ENCODE measurements at places on chromosomes 5 and 9.

GRCh38 chr5:140295414-140295813, 7.5 kb downstream of the PFDN1 start:
- peak; percentile 55 for DNase-seq

DNA sequence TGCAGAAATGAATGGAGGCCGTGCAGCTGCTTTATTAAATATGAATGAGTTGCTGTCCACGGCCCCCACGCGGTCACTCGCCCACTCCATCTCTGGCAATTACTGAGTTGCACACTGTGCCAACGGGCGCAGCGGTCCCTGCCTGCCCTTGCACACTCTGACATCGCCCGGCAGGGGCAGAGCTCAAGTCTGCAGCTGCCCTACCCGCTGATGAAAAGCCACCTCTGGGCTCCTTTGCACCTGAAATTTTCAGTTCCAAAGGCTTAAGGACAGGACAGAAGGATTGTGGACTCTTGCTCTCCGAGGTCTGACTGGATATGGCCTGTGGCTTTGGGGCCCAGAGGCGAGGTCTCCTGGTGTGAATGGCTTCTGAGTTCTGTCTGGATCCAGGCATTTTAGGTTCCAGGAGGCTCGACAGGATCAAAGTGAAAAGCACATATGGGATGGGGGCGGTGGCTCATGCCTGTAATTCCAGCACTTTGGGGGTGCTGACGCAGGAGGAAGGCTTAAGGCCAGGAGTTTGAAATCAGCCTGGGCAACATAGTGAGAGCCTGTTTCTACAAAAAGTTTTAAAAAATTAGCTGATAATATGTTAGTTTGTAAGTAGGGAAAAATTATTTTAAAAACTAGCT, 201.8 kb downstream of the PAX5 start:
- DNase-seq, result no peak

DNA sequence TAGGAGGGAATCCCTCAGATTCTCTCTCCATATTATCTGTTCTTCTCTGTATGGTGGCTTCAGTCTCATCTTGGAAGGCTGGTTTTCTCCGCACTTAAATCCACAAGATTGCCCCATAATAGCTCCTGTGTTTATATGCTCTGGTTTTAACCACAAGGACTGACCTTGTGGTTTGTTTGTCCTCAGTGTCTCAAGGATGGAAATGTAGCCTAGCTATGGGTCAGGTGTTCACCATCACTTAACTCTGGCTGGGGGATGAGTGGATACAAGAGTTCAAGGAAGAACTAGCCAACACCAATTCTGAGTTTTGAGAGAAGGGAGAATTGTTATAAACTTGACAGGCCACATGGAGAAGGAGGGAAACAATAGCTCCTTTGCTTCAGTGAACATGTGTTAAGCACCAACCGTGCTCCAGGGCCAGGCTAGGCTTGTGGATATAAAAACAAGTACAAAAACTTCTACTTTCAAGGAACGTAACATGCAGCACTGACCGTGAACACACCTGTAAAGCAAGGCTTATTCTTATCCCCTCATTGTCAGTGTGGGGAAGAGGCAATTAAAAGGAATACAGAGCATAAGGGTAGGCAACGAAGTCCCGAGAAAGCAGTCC, 75.6 kb upstream of the VLDLR start:
- DNase-seq, result no peak

GRCh38 chr5:147918899-147919298, 12.6 kb upstream of the C5orf46 start:
- peak; percentile 18 for DNase-seq

GRCh38 chr5:2739360-2740050, 12.0 kb downstream of the IRX2 start:
- DNase-seq, result no peak

DNA sequence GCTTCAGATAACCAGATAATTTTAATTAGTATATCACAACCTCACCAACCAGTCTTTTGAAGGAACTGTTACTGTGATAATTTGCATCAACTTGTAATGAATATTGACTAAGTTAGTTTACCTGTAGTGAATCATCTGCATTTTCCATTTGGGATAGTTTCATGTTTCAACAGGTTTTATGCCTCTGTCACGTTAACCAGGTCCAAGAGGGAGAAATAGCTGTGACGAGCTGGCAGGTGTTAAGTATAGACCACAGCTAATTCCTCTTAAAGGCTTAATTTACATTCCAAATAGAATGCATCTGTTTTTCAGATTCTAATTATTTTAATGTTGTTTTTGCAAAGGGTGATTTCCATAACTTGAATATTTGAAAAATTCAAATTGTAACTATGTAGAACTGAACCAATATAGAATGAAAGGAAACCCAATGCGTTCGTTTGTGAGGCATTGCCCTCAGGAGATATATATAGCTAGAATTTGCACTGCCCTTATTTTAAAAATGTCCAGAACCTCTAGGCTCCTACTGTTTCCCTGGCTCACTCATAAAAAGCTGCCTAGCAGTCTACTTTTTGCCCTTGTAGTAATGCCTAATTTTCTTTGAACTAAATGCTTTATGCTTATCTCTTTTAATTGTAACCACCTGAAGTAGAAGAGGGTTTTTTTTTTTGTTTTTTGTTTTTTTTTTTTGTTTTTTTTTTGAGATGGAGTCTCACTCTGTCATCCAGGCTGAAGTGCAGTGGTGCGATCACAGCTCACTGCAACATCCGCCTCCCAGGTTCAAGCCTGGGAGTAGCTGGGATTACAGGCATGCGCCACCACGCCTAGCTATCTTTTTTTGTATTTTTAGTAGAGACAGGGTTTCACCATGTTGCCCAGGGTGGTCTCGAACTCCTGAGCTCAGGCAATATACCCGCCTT, 270.5 kb downstream of the SMARCA2 start:
- peak; percentile 14 for DNase-seq

GRCh38 chr5:151683986-151684588, 2.6 kb downstream of the SPARC start:
- no peak for DNase-seq

DNA sequence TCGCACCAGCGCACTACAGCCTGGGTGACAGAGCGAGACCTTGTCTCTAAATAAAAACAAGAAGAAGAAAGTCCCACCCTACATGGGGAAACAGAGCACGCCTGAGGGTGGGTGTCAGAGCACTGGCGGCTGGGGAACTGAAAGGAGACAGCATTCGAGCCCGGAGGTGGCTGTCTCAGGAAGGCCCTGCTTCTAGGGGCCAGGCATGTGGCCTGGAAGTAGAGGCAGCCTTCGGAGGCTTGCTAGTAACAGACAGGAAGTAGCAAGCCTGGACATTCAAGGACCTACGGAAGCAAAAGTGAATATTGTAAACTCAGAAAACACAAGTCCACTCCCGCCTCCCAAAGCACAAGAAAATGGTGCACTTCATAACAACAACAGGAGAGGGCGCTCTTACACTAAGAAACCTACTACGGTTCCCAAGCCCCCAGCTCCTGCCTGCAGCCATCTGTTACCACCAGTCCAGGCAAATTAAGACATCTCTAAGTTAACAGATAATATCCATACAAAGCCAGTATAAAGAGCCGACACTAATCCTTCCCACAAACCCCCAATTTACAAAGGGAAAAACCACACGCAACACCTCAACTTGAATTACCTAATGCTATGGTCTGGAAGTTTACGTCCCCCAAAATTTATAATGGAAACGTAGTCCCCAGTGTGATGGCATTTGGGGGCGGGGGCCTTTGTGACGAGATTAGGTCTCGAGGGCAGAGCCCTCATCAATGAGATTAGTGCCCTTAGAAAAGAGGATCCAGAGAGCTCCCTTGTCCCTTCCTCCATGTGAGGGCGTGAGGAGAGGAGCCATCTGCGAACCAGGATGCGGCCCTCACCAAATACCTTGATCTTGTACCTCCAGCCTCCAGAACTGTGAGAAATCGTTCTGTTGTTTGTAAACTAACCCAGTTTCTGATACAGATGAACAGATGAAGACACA, 7.7 kb downstream of the RASGEF1C start:
- peak; percentile 74 for DNase-seq

GRCh38 chr9:106421772-106422171, 441.2 kb upstream of the ZNF462 start:
- peak; percentile 34 for DNase-seq

DNA sequence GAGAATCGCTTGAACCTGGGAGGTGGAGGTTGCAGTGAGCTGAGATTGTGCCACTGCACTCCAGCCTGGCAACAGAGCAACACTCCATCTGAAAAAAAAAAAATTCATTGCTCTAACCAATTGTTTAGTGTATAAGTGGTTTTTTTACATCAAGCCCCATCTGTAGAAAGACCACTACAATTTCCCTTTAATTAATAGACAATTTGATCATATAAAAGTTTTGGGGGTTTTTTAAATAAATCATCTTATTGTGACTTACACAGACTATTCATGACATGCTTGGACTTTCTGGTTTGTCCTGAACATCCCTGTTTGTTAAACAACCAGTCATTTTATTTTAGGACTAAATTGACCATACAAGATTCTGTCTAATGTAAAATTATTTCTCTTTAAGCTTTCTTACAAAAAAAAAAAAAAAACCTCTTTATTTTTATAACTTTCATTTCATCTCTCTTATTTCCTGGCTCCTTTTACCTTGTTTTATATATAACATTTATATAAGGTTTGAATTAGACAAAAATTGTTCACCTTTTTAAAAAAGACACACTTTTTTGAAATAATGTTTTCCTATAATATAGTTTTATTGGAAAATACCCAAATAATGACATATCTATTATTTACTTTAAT, 9.8 kb upstream of the FANCC start:
- DNase-seq, result no peak

DNA sequence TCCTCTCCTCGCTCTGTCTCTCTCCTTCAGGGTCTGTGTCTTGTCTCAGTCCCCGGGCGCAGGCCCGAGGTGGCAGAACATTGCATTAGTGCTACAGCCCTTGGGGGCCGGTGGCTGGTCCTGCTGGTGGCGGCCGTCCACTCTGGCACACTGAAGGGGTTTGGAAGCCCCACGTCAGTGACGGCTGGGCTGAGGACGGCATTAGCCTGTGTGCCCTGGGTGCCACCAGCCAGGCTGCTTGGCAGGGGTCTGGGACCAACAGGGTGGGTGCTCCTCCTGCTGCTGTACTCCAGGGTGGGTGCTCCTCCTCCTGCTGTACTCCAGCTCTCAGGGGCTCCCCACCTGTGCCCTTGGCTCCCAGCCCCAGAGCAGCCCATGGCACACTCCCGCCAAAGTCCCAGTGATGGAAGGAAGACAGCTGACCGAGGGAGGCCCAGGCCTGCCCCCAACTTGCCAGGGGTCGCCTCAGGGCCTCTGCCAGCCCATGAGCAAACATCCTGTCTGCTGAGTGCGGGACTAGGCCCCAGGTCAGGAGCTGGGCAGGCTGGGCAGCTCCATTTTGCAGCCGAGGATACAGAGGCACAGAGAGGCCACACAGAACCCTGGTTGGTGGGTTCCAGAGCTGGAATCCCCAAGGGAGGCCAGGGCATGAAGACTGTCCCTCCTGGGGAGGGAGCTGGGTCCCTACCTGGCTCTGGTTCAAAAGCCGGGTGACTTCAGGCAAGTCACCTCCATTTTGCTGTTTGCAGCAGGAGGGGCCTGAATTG, 27.3 kb downstream of the SARDH start:
- no peak for DNase-seq

- DNase-seq, result peak; percentile 51
Measured at GRCh38 chr9:16230731-16231130, 639.7 kb downstream of the BNC2 start.

DNA sequence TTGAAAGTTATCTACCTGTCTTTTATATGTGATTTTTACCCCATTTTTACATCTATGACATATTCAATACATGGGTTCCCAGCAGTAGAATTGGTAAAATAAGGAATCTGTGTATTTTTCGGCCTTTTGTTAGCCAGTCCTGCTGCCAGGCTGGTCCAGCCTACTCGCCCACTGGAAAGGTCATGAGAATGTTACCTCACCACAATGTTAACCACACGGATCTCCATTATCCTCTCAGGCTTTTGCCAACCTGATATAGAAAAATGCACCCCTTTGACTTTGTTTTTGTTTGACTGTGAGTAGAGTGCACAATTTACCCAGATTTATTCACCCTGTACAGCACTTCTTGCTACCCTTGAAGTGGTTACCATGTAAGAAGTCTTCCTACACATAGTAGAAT, 167.2 kb downstream of the CTNND2 start:
- no peak for DNase-seq

- peak; percentile 91 for DNase-seq
Measured at GRCh38 chr5:154757814-154758406, 2.7 kb downstream of the LARP1 start.

- no peak for DNase-seq
Measured at GRCh38 chr5:4802044-4802443, 338.1 kb upstream of the ADAMTS16 start.

- peak; percentile 60 for DNase-seq
Measured at GRCh38 chr5:80959768-80960442, at the start of gene RASGRF2. RASGRF2 (plus strand) TSS chr5:80960363; CDS start chr5:80960739, 376 bp downstream.

- peak; percentile 84 for DNase-seq
Measured at GRCh38 chr5:59000211-59000610, 417.3 kb downstream of the RAB3C start.

DNA sequence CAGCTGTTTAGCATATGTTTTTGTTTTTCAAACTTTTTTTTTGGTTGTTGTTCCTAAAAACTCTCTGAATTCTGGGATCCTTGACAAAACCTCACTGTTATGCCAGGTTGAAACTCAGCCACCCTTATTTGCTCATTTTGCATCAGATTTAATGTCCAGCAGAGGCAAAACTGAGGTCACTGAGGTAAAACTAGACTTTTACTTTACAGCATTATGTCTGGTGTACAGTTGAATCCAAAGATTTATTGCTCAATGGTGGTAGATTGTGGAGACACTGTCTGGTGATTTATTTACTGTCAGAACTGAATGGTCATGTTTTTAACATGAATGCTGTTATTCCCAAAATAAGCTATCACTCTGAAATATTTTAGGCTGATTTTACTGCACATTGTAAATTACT, 87.9 kb downstream of the FBXL7 start:
- no peak for DNase-seq

DNA sequence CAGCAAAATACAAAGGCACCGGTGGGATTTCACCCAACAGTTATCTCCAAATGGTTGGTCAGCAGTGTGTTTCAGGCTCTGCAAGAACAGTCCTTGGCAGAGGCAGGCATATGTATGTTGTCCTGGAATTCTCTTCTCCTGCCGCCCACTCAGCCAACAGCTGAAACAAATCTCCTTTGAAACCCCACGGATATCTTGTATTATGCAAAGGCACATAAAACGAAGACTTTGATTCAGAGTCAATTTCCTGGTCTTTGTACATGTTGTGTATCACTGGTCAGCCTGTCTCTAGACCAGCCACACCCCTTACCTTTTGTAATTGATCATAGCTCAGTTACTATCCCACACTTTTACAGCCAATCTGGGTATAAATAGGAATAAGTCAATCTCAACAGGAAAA, 29.2 kb downstream of the FREM1 start:
- DNase-seq, result no peak
